Activated CD4-positive, alpha-beta memory T cell treated with anti-CD3 and anti-CD28 coated beads, Interleukin-2, amount 10 ng/mL, durations not matched to agents 7 days and 5 days (primary cell): ENCODE measurements at places on chromosomes 5 and 9. TPM values are rescaled to one million over a fixed set of nuclear protein-coding genes. Genes with fewer than 3 reads are reported as not detected.

- no peak overlapping the region for H3K4me3 ChIP-seq
- H3K36me3 ChIP-seq: no peaks in the 10 kb centered on the region
- no peak overlapping the region for H3K27ac ChIP-seq
- no peaks in the 10 kb centered on the region for H3K27me3 ChIP-seq
- H3K4me1 ChIP-seq: peaks cover 2% of the 10 kb centered on the region
Measured at GRCh38 chr9:9846557-9846956, 766.2 kb downstream of the PTPRD start.

DNA sequence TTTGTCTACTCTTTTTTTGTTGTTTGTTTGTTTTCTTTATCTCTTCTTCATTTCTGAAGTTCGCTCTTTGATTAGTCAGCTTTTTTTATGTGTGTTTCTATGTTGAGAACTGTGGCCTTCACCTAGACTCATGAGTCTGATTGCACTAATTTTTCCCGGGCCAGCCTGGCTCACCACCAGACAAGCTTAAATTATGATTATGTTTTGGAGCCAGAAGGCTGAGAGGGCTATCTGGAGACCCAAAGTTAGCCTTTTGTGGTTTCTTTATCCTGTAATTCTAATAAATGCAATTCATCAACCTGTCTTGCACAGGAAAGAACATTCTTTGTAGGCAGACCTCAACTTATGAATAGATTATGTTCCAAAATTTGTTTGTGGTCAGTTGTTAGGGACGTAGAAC lies 20.8 kb upstream of the ACTBL2 start:
- no peak overlapping the region for H3K27ac ChIP-seq
- H3K4me3 ChIP-seq: no peak overlapping the region

GRCh38 chr5:16727755-16728325 lies 111.0 kb upstream of the RETREG1 start:
- H3K4me3 ChIP-seq: no peak overlapping the region
- no peaks in the 10 kb centered on the region for H3K36me3 ChIP-seq
- H3K27me3 ChIP-seq: no peaks in the 10 kb centered on the region
- H3K4me1 ChIP-seq: peaks cover 8% of the 10 kb centered on the region

- no peak overlapping the region for H3K27ac ChIP-seq
- H3K36me3 ChIP-seq: no peaks in the 10 kb centered on the region
- DNase-seq: peak; percentile 28
- H3K4me3 ChIP-seq: no peak overlapping the region
Measured at GRCh38 chr9:96071076-96071814, 195.8 kb downstream of the ERCC6L2 start.

DNA sequence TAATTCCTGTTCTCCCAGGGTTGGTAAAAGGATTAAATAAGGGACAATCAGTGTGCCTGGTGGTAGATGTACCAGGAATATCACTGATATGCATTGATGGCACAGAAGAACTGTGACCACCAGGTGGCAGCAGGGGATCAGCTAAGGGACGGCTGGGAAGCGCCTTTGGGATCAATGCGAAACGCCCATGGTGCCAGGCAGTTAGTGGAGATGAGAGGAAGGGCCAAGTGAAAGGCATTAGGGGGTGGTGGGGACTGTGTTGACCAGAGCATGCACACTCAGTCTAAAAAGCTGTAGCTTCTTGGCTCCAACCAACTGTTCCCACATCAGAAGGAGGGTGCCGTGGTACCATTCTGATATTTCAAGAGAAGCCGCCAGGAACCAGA lies 55.6 kb downstream of the ARHGEF37 start:
- no peak overlapping the region for H3K27ac ChIP-seq
- H3K27me3 ChIP-seq: no peaks in the 10 kb centered on the region
- peaks cover 16% of the 10 kb centered on the region for H3K4me1 ChIP-seq

GRCh38 chr5:174300118-174300940 lies 254.8 kb downstream of the NSG2 start:
- no peaks in the 10 kb centered on the region for H3K27me3 ChIP-seq
- no peaks in the 10 kb centered on the region for H3K36me3 ChIP-seq
- no peak overlapping the region for H3K4me3 ChIP-seq
- no peak for DNase-seq
- no peak overlapping the region for H3K27ac ChIP-seq
- H3K4me1 ChIP-seq: no peaks in the 10 kb centered on the region

- H3K4me3 ChIP-seq: no peak overlapping the region
- H3K27me3 ChIP-seq: no peaks in the 10 kb centered on the region
- no peaks in the 10 kb centered on the region for H3K4me1 ChIP-seq
- no peak for DNase-seq
Measured at GRCh38 chr9:81546489-81546888, 142.9 kb downstream of the TLE1 start.

- H3K36me3 ChIP-seq: no peaks in the 10 kb centered on the region
- no peaks in the 10 kb centered on the region for H3K4me1 ChIP-seq
- no peak overlapping the region for H3K27ac ChIP-seq
- no peak for DNase-seq
- no peaks in the 10 kb centered on the region for H3K27me3 ChIP-seq
Measured at GRCh38 chr5:103703617-103704016, 141.0 kb upstream of the NUDT12 start.

DNA sequence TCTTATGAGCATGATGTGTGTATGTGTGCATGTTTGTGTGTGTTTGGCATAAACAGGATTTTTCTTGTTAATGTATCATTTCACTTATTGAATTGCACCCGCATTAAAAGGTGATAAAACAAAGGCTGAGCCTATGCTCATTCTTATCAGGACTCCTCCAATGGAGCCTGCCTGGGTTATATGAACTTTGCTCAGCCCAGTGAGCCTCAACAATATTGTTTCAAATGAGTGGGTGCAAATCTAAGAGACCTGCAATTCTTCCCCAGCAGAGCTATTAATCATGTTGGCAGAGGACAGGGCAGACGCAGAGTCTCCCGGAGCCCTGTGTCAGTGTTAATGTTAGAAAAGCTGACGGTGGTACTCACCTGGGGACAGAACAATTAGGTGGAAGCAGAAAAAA lies 71.6 kb downstream of the SH3RF2 start:
- H3K4me1 ChIP-seq: no peaks in the 10 kb centered on the region
- no peak for DNase-seq
- no peaks in the 10 kb centered on the region for H3K36me3 ChIP-seq
- H3K27ac ChIP-seq: no peak overlapping the region
- no peak overlapping the region for H3K4me3 ChIP-seq

DNA sequence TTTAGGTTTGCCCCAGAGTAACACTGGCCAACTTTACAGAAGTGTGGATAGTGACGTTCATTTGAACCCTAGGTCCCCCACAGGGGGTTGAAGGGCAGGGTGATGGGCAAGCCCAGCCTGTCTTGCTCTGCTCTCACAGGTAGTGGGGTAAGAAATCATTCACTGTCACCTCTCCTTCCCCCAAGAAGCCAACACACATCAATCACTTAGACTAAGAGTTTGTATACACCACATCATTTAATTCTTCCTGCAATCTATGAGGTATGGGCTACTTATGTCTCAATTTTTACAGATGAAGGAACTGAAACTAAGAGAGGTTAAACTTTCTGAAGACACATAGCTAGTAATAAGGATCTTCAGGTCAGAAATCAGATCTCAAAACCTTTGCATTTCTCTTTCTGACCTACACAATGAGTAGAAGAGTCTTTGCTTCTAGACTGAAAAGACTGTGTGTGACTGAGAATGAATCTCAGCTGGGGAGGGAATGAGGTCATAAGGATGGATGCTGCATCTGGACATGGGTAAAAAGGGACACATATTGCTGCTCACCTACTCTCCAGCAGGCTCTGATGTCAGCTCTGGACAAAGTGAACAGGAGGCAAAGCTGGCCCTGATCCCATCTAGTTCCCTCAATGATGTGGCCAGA lies 81.0 kb upstream of the EQTN start:
- no peak overlapping the region for H3K4me3 ChIP-seq
- peaks cover 31% of the 10 kb centered on the region for H3K27me3 ChIP-seq
- peaks cover 28% of the 10 kb centered on the region for H3K4me1 ChIP-seq
- no peak overlapping the region for H3K27ac ChIP-seq
- no peak for DNase-seq
- no peaks in the 10 kb centered on the region for H3K36me3 ChIP-seq

DNA sequence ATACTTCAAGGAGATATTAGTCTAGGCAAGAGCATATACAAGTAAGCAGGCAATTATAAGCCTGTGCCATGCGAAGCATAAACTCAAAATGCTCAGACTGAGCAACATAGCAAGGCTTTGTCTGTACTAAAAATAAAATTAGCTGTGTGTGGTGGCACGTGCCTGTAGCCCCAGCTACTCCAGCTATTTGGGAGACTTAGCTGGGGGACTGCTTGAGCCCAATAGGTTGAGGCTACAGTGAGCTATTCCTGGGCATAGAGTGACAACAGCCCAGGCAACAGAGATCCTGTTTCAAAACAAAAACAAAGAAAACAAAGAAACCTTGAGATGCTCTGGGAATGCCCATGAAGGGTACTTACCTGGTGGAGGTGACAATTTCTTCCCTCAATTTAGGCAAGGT lies 130.5 kb upstream of the ZNF608 start:
- H3K4me3 ChIP-seq: no peak overlapping the region
- H3K4me1 ChIP-seq: no peaks in the 10 kb centered on the region
- H3K36me3 ChIP-seq: no peaks in the 10 kb centered on the region
- no peak for DNase-seq
- no peaks in the 10 kb centered on the region for H3K27me3 ChIP-seq

DNA sequence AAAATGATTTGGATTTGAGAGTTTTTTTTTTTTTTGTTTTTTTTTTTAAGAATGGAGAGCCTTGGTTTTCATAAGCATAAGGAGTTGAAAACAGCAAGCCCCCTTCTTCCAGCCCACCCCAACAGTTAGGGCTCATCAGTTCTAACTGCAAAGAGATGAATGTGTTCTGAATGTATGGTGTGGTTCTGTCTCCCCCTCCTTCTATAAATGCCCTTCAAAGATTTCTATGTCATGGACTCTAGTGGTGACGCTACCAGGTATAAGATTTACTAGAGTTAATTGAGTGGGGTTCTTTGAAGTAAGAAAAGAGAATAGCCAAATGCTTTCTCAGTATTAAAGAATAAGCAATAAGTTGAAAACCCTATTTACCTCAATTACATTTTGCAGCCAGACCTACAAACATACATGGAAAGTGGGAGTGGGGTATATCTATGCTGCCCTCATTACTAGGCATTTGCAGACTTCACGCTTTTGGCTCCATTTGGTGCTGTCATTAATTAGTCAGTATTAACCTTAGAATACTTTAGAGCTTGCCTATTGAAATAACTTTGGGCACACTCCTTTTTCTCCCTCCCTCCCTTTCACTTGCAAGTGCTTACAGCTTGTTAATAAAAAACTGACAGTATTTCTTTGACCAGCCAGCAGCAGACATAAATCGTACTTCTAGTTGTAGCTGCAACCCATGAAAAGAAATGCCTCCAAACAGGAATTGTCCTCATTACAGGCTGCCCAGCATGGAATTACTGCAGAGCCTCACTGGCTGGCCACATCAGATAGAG lies 667.2 kb upstream of the ZNF608 start:
- H3K27me3 ChIP-seq: no peaks in the 10 kb centered on the region
- no peak overlapping the region for H3K4me3 ChIP-seq
- DNase-seq: no peak
- no peaks in the 10 kb centered on the region for H3K4me1 ChIP-seq
- no peak overlapping the region for H3K27ac ChIP-seq

GRCh38 chr9:112839331-112839730 lies 51.3 kb downstream of the SLC46A2 start:
- peaks cover 5% of the 10 kb centered on the region for H3K4me1 ChIP-seq
- H3K36me3 ChIP-seq: peaks cover 2% of the 10 kb centered on the region
- H3K4me3 ChIP-seq: no peak overlapping the region
- H3K27me3 ChIP-seq: no peaks in the 10 kb centered on the region
- H3K27ac ChIP-seq: no peak overlapping the region
- DNase-seq: no peak

DNA sequence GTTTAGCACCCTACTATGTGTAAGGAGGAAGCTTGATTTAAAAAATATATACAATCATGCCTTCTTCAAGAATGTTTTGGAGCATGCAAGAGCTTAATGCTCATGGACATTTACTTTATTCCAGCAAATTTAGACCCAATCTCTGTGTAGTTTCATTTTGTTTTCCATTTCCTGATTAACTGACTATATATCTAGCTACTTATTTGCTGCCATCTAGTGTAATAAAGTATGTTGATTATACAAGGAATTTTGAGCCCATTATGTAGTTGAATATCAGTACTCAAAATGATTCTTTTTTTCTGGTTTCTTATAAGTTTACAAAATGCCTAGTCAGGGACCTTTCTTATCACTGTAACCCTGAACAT lies 100.0 kb upstream of the CCDC152 start:
- no peak overlapping the region for H3K4me3 ChIP-seq
- DNase-seq: no peak
- no peak overlapping the region for H3K27ac ChIP-seq
- no peaks in the 10 kb centered on the region for H3K36me3 ChIP-seq
- H3K4me1 ChIP-seq: no peaks in the 10 kb centered on the region

GRCh38 chr5:39169081-39169480 lies 50.3 kb downstream of the FYB1 start:
- no peak for DNase-seq
- H3K27ac ChIP-seq: no peak overlapping the region
- H3K36me3 ChIP-seq: peaks cover 73% of the 10 kb centered on the region
- H3K27me3 ChIP-seq: no peaks in the 10 kb centered on the region
- no peak overlapping the region for H3K4me3 ChIP-seq
- H3K4me1 ChIP-seq: peaks cover 91% of the 10 kb centered on the region

GRCh38 chr5:1001406-1002270 lies 7.0 kb upstream of the NKD2 start:
- H3K27me3 ChIP-seq: peaks cover 31% of the 10 kb centered on the region
- no peaks in the 10 kb centered on the region for H3K36me3 ChIP-seq
- no peak overlapping the region for H3K4me3 ChIP-seq

RELL2 gene
- 19.4 TPM for total RNA-seq

CAST gene
- total RNA-seq: 179 TPM

CCL28 gene
- total RNA-seq: 16.8 TPM

ASPN gene
- not detected for total RNA-seq

LCN9 gene
- not detected for total RNA-seq

DMRTA1 gene
- not detected for total RNA-seq

CFAP90 gene
- total RNA-seq: not detected

AFAP1L1 gene
- not detected for total RNA-seq

NMRK1 gene
- 74.2 TPM for total RNA-seq

TAF1L gene
- total RNA-seq: 0.05 TPM

ZNF462 gene
- 0.70 TPM for total RNA-seq

ENTPD8 gene
- not detected for total RNA-seq
